ENCODE measurements at places on chromosomes 5 and 9.

DNA sequence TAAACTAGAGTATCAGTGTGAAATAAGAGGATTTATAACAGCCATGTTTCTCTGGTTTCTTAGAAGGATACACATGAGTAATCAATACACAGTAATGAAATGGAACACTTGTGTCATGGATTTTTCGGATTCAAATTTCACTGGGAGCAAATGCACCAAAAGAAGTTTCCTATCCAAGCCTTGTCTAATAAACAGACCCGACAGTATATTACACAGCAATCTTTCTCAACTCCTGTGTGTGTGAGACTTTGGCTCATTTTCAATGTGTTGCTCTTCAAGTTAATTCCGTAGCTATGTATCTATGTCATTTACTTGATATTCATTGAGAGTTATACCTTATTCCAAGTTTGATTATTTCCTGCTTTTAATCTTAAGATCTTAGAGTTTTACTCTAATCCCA lies 930.2 kb downstream of the MAT2B start:
- no peak for DNase-seq

DNA sequence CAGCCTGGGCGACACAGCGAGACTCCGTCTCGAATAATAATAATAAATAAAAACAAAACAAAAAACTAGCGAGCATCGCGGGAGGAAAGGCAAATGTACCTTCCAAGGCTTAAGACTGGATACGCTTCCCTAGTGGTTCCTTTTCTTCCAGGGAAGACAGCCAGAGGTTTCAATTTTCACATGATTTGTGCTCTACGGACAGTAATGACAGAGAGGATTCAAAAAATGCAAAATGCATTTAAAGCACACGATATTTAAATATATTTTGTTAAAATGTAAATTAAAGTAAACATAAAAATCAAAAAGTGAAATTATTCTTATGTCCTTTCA lies 4.3 kb upstream of the TRIM41 start:
- DNase-seq, result no peak

DNA sequence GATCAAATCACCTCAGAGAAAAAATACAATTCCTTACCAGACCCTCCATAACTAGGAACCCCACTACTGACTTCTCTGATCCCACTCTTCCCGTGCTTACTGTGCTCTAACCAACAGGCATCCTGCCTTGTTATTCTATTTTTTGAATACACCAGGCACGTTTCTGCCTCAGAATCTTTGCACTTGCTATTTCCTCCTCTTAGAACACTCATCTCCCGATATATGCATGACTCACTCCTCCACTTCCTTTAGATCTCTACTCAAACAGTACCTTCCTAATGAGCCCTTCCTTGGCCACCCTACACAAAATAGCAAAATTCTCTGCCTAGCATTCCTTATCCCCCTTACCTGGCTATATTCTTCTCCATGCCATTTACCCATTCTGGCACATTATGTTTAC lies 43.9 kb downstream of the MAPKAP1 start:
- DNase-seq, result peak; percentile 57

DNA sequence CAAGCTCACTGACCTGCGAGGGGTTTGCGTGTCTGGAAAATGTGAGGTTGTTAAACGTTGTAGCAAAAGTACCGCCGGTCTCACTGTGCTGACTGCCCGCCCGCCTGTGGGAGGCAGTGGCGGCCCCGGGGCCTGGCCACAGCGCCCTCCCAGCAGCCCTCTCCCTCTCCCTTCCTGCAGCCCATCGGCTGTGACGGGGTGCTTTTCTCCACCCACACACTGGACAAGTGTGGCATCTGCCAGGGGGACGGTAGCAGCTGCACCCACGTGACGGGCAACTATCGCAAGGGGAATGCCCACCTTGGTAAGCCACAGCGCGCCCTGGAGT lies 6.2 kb downstream of the ADAMTSL2 start:
- DNase-seq, result no peak

GRCh38 chr5:143752165-143752850 lies 59.7 kb upstream of the HMHB1 start:
- no peak for DNase-seq
